Activated T-cell treated with anti-CD3 and anti-CD28 coated beads, Interleukin-2, amount 50 U/mL, for 1 hour (primary cell): ENCODE measurements at places on chromosomes 4 and X.

DNA sequence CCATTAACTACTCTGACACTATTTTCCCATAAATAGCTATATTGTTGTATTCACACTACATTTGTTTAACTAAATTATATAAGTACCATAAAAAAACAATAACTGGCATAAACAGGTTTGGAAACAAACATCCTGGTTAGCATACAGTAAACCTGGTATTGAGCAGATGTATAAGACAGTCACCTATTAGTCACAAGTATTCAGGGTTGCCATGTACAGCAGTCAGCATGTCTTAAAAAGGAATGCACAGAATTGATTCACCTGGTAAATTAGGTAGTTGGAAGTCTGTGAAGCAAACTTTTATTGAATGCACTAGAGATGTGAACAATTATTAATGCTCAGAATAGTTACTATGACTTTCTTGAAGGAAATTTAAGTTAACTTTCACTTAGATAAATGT lies 137.9 kb downstream of the FAM13A start:
- no peak for DNase-seq

DNA sequence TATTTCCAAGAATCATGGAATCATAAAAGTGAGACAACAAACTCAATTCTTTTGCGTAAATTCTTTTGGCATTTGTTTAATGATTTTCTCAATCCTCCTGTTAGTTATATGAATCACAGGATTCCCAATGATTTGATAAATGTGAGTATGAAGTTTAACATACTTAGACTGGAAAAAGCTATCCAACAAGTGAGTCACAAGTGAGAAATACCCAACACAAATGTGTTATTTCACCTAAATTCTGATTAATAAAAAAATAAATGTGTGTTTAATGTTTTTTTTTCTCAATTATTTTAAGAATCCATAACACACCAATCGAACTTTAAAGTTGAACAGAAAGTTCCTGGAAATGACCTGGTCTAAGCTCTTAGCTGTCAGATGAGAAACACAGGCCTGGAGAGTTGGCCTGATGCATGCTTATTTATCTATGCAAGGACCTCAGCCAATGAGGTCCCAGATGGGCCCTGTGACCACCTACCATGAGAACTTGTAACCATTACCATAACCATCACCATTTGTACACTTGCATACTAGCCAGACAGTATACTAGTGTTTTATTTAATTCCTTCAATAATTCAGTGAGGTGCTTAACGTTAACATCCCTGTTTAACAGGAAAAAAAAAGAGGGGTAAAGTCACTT lies 386.7 kb downstream of the SPRY1 start:
- no peak for DNase-seq

- DNase-seq: no peak
These were observed 136.2 kb downstream of the CFAP299 start for GRCh38 chr4:80471756-80472155.

DNA sequence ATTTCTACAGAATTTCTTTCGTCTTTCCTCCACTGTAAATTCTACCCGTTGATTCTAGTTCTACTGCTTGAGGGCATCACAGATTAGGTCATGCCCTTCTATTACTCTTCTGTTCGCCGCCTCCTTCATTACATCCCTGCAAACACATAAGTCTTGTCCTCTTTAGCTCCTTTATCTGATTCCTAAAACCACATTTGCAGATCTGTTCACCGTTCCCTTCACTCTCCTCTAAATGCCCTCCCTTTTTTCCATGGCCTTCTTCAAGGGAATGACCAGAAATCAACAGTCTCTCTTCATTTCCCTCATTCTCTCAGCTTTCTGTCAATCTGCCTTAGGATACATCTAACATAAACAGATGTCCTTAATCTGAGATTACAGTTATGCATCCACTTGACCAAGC lies 43.1 kb downstream of the BTC start:
- DNase-seq: no peak

GRCh38 chrX:148904421-148905111 lies 404.1 kb downstream of the AFF2 start:
- no peak for DNase-seq

DNA sequence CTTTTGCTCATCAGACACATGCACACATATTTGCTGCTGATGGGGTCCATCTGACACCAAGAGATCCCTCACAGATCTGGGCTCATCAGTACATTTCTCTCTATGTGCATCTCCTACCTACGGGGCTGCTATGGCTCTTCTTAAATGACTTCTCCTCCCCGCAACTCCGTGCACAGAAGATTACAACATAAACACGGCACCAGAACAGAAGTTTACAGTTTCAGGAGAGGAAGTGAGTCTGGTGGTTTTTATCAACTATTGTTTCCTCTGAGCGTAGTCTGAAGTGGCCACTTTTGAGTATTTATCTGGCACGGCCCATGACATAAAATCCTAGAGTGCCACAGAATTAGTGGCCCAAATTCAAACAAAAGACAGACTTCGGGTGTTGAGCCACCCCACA lies 263.8 kb downstream of the PRDM5 start:
- no peak for DNase-seq

DNA sequence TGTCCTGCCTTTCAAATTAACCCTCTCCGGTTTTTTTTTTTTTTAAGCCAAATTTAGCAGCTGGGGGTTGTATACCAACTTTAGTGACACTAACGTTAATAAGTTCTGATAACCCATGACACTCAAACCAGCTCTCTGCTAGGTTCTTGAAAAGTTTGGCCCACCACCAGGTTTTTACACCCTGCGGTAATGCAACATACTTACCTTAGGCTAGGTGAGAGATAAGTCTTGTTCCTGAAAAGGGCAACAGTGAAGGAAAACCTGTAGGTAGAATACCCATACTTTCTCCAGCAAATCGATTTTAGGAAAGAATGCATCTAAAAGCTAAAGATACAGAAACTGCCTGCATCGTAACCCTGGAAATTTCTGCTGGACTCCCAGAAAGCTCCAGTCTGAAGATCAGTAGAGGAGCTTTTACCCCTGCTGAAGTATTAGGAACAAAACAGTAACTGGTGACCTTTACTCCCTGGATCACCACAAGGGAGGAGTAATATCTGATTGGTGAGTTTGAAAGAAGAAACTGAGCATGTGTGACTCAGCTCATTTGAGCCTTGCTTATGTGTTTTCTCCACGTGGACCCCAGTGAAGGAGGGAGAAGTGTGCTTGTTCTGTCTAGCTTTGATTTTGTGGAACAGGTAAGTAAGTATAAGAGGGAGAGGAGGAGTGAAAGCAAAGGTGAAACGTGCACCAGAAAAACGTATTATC lies 34.4 kb upstream of the COX18 start:
- DNase-seq: no peak

DNA sequence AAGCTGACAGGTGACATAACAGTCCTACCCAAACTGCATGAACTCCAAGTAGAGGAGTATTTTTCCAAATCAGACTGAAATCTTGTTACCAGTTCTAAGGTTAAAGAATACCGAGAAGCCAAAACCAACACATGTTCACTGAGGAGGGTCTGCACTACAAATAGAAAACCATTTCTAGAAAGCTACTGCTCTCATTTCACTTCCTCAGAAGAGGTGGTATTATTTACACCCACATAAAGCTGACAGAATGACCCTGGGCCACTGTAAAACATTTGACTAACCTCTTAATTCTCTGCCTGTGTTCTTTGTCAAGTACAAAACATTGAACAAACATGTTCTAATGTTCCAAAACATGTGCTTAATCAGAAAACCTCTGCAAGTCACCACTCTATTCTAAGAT lies 95.8 kb downstream of the IQCM start:
- no peak for DNase-seq

GRCh38 chr4:189828081-189828697 lies 112.5 kb upstream of the FRG1 start:
- DNase-seq: no peak

GRCh38 chrX:45868425-45868824 lies 667.7 kb upstream of the DIPK2B start:
- DNase-seq: no peak

DNA sequence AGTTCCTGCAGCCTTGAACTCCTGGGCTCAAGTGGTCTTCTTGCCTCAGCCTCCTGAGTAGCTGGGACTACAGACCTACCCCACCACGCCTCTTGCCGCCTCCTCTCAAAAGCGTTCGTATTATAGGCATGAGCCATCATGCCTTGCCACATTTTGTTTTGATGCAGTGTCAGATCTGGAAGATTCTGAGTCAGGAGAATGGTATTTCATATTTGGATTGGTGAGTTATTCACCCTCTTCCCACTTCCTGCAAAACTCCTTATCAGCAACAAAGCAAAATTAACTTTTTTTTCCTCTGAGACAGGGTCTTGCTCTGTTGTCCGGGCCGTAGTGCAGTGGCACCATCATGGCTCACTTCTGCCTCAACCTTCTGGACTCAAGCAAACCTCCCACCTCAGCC lies 29.6 kb downstream of the REST start:
- DNase-seq: no peak

GRCh38 chr4:10380735-10381134 lies 76.5 kb downstream of the ZNF518B start:
- no peak for DNase-seq

DNA sequence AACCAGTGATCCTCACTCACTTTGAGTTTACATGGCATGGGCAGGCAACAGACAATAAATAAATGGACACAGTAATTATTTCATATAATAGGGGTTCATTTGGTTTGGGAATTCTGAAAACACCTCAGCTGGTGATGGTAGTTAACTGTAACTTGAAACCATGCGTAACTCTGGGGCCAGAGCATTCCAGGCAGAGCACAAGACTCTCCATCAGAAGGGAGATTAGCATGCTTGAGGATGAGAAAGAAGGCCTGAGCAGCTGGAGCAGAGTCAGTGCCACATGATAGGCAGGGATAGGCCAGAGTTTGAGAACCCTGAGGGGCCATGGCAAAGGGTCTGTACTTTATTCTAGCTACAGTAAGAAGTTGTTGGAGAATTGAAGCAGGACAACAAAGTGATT lies 56.3 kb upstream of the CXCL8 start:
- no peak for DNase-seq

- no peak for DNase-seq
These were observed 51.6 kb upstream of the HTR2C start for GRCh38 chrX:114532111-114532805.

GRCh38 chr4:79016878-79017277 lies 77.6 kb upstream of the PAQR3 start:
- DNase-seq: no peak

GRCh38 chr4:123412700-123413512 lies 16.3 kb downstream of the SPRY1 start:
- no peak for DNase-seq

DNA sequence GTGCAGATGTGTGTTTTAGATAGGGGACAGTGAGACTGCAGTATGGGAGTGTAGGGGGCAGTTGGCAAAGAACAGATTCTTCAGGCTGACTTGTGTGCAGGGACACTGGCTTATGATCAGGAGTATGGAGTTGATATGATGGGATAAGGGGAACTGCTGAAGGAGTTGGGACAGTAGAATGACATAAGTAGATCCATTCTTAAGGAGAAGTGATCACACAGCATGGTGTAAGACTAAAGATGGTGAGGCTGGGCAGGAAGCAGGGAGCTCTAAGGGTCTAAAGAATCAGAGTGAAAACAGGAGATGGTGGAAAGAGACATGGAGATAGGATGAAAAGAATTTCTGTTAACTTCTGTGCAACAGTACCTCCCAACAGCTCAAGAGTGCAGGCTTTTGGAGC lies 70.7 kb downstream of the REELD1 start:
- DNase-seq: no peak

DNA sequence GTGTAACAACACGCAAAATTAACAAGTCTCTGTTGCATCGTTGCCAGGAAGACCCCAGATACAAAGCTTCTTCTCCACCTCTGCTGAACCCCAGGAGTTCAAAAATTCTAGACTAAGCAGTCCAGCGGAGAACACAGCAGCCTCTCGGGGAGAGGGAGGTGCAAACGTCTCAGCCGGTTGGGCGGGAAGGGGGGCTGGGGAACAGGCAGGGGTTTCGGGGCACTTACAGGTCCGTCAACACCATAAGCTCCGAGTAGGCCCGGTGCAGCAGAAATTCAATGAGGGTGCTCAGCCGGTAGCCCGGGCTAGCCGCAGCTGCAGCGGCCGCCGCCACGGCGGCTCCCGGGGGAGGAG lies 394 bp downstream of the MED14 start:
- DNase-seq: no peak

DNA sequence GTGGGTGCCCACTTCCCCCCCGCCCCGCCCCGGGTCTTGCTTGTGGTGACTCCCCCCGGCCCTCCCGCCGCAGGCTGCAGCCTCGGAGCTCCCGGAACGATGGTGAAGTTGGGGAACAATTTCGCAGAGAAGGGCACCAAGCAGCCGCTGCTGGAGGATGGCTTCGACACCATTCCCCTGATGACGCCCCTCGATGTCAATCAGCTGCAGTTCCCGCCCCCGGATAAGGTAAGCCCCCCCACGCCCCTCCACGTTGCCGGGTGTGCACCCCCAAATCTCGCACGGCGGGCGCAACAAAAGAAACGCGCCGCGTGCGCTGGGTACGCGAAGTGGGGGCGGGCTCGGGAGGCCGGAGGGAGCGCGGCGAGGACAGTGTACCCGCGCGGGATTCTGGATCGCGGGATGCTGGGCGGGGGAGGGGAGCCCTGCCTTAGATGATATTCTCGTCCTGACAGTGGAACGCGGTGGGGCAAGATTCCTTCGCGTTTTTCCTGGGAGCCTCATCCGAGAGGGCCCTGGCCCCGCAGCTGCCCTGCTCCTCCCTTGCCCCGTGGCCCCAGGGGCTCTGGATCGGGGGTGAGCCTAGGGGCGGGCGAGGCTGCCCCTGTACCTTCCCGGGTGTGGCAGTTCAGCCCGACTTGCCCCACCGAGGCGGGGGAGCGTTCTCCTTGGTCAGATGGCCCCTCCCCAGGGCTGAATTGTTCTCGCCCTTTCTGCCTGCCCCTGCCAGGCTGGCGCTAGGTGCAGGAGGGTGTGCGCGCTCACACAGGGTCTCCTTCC lies 819 bp downstream of the NSG1 start:
- DNase-seq: no peak

DNA sequence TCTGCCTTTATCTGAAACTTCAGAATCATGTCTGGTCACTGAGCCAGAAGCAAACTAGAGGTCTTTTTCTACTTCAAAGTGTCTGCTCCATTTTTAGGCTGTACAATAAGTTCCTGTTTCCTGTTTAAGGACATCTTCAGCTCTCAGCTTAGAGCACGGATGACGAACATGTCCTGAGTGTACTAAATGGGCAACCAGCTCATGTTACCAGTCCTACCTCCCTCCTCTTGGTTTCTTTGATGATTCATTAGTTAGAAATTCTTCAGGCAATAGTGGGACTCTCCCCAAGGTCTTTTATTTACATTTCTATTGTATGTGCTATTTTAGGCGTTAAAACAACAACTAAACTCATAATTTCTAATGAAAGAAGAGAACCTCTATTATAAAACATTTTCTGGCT lies 58.0 kb downstream of the ENPEP start:
- DNase-seq: no peak

- no peak for DNase-seq
These were observed 408.3 kb downstream of the HNRNPD start for GRCh38 chr4:81965454-81965853.
